LHCN-M2 (cell line): ENCODE measurements at places on chromosomes 5 and 9.

DNA sequence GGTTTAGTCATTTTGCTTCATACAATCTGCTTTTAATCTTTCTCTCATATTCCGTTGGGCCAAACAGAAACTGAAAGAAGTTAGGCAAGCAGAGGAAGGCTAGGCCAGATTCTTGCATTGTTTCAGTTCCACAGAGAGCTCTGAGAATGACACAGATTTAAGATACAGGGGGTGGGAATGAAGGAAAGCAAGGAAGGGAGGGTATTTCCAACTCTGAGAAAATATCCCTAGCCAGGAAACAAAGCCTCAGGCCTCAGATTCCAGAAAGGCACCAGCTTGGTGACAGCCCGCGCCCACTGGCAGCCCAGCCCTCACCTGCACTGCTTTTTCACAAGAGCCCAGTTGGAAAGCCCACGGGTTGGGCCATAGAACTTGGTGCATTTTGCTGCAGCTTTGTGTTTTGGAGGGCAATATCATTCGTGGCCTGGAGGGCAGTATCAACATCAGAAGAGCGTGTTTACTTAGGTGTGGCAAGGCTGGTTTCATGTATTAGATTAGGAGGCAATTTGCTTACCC is 63.5 kb downstream of the ENC1 start:
- no peak for DNase-seq

DNA sequence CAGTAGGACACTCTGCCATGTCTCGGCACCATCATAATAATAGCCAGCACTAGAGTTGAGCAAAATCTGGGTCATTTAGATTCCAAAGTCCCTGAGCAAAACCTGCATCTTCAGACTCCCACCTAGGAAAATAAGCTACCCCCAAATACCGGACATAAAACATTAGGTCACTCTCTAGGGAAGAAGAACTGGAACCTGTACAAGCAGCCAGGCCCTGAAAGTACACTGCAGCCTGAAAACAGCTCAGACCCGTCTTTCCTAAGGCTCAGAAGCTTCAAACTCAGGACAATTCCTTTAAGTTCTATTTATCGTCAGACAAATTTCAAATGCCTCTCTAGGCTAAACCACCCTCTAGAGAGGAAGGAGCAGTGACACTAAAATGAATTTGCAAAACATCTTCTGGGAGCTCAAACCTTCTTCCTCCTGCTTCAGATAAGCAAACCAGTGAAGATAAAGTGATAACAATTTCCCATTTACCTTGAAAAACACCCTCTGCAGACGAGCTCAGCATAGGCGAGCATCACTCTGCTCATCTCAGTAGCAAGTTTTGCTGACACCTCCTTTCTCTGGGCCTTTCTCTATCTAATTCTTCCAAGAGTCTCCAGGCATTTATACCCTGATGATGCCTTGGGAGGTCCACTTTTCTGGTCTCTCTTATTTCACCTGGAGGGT is 34.0 kb downstream of the ADAM19 start:
- DNase-seq = no peak

- peak; percentile 59 for DNase-seq
Measured at GRCh38 chr5:150486402-150487198, 21.3 kb upstream of the NDST1 start.

GRCh38 chr9:110842986-110843385 is 174.4 kb downstream of the MUSK start:
- DNase-seq = no peak

DNA sequence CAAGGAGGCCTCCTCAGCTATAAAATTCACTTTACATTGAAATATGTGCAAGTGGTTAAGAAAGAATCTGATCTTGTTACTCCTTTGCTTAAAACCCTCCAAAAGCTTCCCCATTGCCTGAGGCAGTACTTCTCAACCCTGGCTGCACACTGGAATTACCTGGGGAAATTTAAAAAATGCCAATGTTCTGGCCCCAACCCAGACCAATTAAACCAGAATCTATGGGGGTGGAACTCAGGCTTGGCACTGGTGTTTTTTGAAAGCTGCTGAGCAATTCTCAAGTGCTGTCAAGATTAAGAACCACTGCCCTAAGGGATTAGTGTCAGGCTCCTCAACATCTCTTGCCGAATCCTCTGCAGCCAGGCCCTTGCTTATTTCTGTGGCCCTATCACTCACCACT is 269.6 kb downstream of the ELAVL2 start:
- no peak for DNase-seq

DNA sequence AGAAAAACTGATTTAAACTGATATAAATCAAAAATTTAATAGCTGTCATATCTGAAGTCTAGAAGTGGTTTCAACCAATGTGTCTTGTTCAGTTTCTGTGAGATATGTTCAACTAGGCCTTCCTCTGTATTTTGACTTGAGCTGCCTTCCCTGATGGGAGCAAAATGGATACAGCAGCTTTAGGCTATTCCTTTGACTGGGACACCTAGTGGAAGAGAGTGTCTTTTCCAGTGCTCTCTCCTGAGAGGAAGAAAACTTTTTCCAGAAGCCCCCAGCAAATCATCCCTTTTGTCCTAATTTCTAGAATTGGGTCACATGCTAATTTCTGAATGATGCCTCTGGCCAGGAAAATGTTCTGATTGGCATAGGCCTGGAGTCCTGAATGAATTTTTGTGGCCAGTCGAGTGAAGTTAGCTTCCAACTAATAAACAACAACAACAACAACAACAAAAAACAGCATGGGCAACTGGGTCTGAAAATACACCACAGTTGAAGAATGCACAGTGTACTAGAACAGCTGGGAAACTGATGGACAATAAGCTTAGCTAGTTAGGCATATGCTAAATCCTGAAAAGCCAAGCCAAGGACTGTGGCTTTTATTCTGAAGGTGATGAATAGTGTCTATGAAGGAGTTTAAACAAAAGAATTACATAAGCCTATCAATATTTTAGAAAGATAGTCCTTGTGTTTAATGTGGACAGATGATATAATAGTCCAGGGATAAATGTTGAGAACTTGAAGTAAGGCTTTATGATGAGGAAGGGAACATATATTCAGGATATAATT is 125.7 kb downstream of the FBN2 start:
- no peak for DNase-seq

GRCh38 chr5:126794157-126794828 is 17.4 kb downstream of the LMNB1 start:
- DNase-seq = no peak

DNA sequence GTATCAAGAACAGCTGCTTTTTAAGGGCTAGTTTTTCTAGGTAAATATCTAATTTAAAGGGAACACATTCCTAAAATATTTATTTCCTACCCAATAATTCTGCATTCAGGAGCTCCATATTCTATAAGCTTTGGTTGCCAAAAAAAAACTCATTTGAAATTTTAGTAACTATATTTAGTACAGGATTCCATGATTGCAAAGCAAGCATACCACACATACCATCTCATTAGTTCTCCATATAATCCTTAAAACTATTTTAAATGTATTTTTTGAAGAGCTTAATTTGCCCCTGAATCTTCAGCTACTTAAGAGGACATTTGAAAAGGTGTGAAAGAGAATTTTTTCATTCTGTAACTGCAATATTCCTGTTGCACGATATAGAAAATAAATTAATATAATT is 877.0 kb downstream of the NR2F1-AS1 start:
- DNase-seq = no peak

GRCh38 chr5:168207450-168208029 is 83.9 kb upstream of the WWC1 start:
- DNase-seq = no peak

DNA sequence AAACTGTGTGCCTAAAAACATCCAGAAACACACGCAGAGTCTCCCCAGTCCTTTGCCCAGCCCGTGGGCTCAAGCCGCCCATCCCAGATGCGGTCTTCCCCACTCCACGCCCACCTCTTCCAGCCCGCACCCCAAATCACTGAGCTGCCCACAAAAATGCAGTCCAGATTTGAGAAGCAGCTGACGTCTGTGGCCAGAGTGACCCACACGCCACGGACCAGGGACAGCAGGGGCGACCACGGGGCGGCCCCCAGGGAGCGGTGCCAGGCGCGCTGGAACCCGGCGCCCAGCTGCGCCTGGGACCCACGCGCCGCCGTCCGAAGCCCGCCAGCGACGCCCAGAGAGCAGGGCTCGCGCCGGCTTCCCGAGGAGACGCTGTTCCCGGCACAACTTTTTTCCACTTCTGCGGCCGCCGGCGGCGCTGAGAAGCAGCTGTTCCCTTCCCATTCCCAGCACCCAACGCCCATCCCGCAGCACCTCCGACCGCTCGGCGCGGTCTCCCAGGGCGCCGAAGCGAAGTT is 674 bp downstream of the LHFPL2 start:
- DNase-seq = peak; percentile 65

DNA sequence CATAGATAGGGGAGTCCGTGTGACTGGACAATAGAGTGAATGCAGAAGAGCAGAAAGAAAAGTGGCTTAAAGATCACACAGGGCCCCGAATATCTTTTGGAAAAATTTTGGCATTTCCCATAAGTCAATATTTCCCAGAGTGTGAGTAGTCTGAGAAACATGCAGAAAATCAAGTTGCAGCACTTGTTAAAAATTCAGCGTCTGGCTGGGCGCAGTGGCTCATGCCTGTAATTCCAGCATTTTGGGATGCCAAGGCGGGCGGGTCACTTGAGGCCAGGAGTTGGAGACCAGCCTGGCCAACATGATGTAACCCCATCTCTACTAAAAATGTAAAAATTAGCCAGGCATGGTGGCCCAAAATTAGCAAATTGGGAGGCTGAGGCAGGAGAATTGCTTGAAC is 227.0 kb downstream of the DRD1 start:
- no peak for DNase-seq

- DNase-seq = peak; percentile 54
Measured at GRCh38 chr9:88258024-88258423, 119.7 kb upstream of the SPATA31C2 start.

DNA sequence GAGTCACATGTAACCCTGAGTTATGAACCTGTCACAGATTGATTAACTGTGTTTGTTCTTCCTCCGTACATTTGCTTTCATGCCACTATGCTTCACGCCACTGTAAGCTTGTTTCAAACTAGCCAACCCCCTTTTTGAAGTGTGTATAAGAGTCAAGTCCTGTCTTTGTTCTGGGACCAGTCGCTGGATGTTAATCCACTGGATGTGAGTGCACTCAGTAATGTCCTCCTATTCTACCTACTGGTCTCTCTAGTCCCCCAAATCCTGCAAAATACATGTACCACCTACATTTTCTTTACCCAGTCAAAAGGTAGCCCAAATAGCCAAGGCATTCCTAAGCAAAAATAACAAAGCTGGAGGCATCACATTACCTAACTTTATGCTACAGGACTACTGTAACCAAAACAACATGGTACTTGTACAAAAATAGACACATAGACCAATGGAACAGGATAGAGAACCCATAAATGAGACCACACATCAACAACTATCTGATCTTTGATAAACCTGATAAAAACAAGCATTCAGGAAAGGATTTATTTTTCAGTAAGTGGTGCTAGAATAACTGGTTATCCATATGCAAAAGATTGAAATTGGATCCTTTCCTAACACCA is 1139.1 kb upstream of the SEMA6A start:
- DNase-seq = peak; percentile 17

DNA sequence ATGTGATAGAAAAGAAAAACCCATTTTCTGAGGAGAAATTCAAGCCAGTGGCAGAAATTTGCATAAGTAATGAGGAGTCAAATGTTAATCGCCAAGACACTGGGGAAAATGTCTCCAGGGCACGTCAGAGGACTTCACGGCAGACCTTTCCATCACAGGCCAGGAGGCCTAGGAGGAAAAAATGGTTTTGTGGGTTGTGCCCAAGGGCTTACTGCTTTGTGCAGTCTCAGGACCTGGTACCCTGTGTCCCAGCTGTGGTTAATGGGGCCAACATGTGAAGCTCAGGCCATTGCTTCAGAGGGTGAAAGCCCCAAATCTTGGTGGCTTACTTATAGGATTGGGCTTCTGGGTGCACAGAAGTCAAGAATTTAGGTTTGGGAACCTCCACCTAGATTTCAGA is 54.8 kb upstream of the ADAMTS2 start:
- DNase-seq = no peak

GRCh38 chr9:32723789-32724325 is 59.5 kb upstream of the TMEM215 start:
- peak; percentile 48 for DNase-seq

DNA sequence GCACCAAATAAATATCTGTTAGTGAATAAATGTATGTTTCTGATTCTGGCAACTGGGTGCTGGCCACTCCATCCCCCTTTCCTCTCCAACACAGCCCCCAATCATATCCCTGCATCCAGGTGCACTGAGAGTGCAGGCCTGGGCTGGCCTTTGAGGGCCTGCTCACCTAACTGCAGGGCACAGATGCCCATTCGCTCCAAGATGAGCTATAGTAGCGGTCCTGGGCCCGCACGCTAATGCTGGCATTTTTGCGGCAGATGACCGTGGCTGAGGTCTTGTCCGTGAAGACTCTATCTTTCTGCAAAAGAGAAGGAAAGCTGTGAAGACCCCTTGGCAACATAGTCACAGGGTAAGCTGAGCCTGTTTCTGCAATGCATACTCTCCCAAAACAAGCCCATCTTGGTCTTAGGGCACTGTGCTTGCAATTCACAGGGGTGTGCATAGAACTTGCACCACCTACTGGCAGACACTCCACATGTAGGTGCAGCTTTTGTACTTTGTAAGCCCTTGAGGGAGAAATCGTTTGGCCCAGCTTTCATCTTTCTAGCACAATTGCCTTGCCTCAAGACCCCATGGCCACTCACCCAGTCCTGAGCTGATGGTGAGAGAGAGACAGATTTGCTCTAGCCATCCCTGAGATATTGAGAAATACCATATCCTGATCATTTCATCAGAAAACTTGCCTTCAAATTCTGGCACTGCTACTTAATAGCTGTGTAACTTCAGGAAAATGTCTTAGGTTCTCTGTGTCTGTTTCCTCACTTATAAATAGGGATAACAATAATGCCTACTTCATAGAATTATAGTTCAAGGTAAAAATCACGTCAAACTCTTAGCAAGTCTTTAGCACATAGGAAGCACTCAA is 13.5 kb downstream of the IL12B start:
- peak; percentile 59 for DNase-seq

DNA sequence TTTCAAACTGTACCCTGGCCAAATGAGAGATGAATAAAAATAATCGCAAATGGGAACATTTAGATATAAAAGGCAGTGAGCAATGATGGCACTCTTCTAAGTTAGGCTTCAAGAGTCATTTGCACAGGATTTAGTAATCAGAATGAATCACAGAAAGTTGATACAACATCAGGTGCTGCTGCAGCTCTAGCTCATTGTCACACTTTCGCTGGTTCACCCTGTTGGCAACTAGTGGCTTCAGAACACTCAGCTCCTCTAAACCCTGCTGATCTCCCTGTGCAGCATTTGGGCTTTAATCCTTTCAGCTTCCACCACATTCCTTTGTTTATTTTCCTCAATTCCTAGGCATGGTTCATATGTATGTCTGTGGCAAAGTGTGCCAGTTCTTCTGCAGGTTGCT is 2071.2 kb upstream of the CDH6 start:
- DNase-seq = no peak

- DNase-seq = peak; percentile 40
Measured at GRCh38 chr5:57386958-57387357, 95.7 kb downstream of the ACTBL2 start.
